Cerebellar cortex (tissue), 1 donor: ENCODE measurements at places on chromosomes 4 and X.

- no peak for DNase-seq
Observed at GRCh38 chr4:3848323-3848722, 82.1 kb downstream of the ADRA2C start.

DNA sequence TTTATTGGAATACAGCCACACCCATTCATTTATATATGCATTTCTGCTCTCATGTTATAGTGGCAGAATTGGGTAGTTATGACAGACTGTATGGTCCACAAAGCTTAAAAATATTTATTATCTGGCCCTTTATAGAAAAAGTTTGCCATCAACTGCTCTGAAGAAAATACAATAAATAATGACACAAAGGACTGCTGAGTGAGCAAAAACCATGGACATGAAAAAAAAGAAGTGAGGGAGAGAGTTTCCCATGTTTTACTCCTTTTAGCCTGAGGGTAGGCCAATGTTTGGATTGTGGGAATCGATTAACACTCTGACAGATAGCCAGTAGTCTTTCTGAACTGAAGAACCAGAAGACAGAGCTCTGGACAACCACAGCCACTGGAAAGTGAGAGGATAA, 149.2 kb downstream of the CHRDL1 start:
- DNase-seq: no peak

DNA sequence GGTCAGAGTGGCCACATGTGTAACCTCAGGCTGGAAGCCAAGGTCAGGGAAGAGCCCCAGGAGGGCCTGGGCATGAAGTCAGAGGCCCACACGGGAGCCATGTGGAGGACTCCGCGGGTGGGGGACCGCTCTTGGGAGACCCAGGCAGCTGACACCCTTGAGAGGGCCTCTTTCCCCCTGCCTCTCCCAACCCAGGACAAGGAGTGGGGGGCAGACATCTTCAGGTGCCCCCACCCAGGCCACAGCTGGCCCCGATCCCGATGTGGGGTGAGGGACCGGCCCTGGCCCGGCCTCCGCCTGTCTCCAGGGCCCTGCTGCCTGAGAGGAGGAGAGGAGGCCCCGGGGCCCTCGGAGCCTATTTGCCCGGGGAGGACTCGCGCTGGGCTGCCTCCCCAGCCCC, 3.1 kb downstream of the PNMA6A start:
- no peak for DNase-seq

- DNase-seq: no peak
Observed at GRCh38 chr4:13903901-13904300, 276.4 kb upstream of the BOD1L1 start.

- peak; percentile 6 for DNase-seq
Observed at GRCh38 chr4:89563431-89563830, 255.8 kb upstream of the GPRIN3 start.
